Upper lobe of left lung (tissue), 6 donors: ENCODE measurements at places on chromosomes 6 and 20. TPM values are rescaled to one million over a fixed set of nuclear protein-coding genes. Genes with fewer than 3 reads are reported as not detected.

GRCh38 chr6:98382246-98382645 is 452.1 kb upstream of the POU3F2 start:
- H3K36me3 ChIP-seq = no peaks in the 10 kb centered on the region
- no peaks in the 10 kb centered on the region for H3K4me1 ChIP-seq
- H3K4me3 ChIP-seq = no peak overlapping the region

DNA sequence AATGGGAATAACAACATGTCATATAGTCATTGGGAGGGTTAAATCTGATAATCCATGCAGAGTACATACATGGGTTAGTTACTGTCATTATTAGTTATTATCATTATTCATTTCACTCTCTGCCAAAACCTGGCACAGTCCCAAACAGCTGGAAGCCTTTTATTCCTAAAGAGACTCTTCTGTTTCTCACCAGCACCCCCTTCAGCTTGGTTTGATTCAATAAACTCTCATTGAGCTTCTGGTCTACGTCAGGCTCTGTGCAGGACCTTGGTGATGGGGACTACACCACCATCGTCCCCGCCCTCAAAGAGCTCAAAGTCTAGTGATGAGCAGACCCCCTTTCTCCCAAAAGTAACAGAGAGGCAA is 2.3 kb downstream of the KCNK15 start:
- H3K4me3 ChIP-seq = no peak overlapping the region
- DNase-seq = no peak
- H3K4me1 ChIP-seq = peaks cover 35% of the 10 kb centered on the region
- no peak overlapping the region for H3K27ac ChIP-seq

- no peak for DNase-seq
- no peaks in the 10 kb centered on the region for H3K36me3 ChIP-seq
- no peak overlapping the region for H3K27ac ChIP-seq
- H3K4me3 ChIP-seq = no peak overlapping the region
- no peaks in the 10 kb centered on the region for H3K27me3 ChIP-seq
- no peaks in the 10 kb centered on the region for H3K4me1 ChIP-seq
Measured at GRCh38 chr6:139262519-139263300, 29.1 kb downstream of the TXLNB start.

HLA-DRB5 gene
- 7.3 TPM for total RNA-seq

DNA sequence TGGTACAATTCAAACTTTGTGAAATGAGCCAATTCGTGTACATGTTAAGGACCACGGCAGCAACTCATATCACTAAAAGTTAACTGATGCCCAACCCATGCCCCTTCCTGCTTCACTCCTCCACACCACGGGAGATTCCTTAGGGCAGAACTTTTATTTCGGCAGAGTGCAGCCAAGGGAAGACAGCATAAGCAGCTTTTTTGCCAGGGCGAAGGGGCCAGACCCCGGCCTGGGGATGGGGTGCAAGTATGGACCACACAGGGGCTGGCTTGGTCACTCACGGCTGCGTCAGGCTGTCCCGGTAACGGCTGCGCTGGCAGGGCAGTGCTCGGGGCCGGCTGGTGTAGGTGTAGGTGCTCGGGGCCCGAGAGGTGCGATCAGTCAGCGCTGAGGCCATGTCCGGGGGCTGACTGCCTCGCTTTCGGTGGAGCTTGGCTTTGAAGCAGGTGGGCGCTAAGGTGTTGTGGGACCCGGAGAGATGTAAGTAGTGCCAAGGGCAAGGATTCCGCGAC is 792 bp downstream of the RSPH3 start:
- peaks cover 18% of the 10 kb centered on the region for H3K4me1 ChIP-seq
- peak overlapping the region; percentile 82 for H3K27ac ChIP-seq
- H3K27me3 ChIP-seq = no peaks in the 10 kb centered on the region
- peak overlapping the region; percentile 80 for H3K4me3 ChIP-seq
- H3K36me3 ChIP-seq = no peaks in the 10 kb centered on the region

DNA sequence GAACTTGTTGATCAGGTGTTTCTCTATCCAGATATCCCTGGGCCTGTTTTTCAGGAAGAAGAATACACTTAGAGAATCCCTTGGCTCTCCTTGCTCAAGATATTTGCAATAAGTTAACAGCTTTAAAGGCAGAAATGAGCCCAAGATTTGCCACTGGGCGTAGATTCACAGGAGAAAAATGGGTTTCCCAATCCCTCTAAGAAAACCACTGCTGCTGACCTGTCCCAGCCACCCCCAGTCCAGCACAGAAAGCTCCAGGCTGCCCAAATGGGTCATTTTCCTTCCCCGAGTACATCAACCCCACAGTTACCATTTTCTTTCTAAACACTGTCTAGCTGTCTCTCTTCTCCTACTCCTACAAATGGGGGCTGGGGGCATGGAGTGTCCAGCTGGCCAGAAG is 67.3 kb downstream of the ANKRD60 start:
- no peaks in the 10 kb centered on the region for H3K36me3 ChIP-seq
- no peaks in the 10 kb centered on the region for H3K4me1 ChIP-seq
- no peaks in the 10 kb centered on the region for H3K27me3 ChIP-seq

FGD2 gene
- 102 TPM for total RNA-seq

DNA sequence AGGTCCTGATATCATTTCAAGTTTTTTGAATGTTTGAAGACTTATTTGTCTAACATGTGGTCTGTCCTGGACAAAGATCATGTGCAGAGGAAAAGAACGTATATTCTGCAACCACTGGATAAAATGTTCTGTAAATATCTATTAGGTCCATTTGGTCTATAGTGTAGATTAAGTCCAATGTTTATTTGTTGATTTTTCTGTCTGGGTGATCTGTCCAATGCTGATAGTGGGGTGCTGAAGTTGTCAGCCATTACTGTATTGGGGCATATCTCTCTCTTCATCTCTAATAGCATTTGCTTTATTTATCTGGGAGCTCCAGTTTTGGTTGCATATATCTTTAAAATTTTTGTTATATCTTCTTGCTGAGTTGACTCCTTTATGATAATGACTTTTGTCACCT is 258.4 kb upstream of the CITED2 start:
- no peaks in the 10 kb centered on the region for H3K27me3 ChIP-seq
- no peak overlapping the region for H3K4me3 ChIP-seq
- H3K4me1 ChIP-seq = no peaks in the 10 kb centered on the region
- H3K36me3 ChIP-seq = no peaks in the 10 kb centered on the region
- H3K27ac ChIP-seq = no peak overlapping the region
